ENCODE measurements at places on chromosomes 13 and 19.

DNA sequence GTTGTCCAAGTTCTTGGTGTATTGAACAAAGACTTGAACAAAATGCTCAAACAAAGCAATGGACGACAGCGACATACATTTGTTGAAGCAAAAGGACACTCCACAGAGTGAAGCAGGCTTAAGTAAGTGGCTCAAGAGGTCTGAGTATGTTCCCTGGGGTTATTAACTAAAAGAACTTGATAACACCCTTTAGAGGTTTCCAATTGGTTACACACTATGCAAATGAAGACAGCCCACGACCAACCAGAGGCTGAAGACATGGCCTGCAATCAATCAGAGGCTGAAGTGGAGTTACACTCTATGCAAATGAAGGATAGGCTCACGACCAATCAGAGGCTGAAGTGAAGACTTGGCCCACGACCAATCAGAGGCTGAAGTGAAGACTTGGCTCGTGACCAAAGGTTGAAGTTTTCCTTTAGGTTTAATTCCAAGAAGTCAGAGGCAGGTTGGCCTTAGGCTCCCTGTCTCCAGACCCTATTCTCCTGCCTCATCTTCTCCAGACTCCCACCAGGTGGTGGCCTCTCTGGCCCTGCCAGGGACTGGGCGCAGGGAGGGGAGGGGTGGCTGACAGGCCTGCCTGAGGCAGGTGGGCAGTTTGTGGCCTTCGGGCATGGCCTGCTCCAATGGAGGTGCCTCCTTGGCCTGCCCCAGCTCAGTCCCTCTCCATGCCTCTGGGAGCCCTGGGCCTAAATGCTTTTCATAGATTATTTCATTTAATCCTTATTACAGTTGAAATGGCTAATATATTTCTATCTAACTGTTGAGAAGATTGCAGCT, 38.1 kb downstream of the CCDC169 start:
- DNase-seq = no peak

- DNase-seq = no peak
Observed at GRCh38 chr19:44883922-44884321, 7.1 kb upstream of the TOMM40 start.

GRCh38 chr19:17847538-17848366, at the start of gene JAK3:
Gene JAK3 (minus strand): TSS chr19:17847982. CDS start chr19:17844417, 3,565 bp downstream.
- no peak for DNase-seq

DNA sequence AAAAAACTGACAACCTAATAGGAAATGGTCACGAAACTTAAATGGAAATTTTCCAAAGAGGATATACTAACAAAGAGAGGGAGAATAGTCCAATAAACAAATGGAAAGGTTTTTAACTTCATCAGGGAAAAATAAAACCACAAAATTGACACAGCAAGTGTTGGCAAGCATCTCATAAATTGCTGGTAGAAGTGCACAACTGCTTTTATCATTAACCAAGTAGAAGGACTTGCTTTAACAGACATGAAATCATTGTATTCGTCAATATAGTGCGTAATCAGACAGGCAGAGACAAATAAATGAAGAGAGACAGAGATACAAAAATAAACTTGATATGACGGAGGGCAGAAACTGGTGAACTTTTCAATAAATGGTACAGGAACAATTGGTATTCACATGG, 7.4 kb downstream of the TGDS start:
- no peak for DNase-seq

GRCh38 chr13:111330066-111330610, 9.7 kb downstream of the TEX29 start:
- DNase-seq = no peak

DNA sequence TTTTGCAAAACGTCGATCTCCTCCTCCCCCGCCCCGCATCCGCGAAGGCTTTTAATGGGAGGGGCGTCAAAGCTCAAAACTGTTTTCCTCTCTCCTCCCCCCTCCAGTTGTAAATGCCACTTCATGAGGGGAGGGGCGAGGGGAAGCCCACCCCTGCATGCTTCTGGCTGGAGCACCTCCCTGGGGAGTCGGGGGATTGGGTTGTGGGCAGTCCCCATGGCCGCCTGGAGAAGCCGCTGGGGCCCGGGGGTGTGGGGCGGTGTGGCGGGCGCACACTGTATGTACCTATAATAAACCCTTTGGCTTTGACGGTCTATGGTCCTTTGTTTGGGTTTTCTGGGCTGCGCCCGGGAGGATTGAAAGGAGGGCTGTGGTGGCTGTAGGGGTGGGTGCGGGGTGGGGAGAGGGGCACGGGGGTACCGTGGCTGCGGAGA, 505 bp upstream of the SHKBP1 start:
- no peak for DNase-seq

DNA sequence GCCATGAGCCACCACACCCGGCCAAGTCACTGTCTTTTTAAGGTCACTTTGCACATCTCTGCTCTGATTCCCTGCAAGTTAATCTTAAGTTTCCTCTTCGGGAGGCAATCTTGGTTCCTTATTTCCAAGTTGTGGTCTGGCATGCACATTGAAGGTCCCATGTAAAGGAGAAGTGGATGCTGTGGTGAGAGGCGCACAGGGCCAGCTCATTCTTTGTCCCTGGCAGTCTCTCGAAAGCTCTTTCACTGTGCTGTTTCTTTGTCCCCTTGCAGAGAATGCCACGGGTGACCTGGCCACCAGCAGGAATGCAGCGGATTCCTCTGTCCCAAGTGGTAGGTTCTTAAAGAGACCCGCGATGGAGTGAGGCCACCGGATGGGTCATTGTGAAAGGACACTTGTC, 16.4 kb upstream of the C19orf33 start:
- DNase-seq = no peak

GRCh38 chr19:35206379-35206778, 22.2 kb downstream of the FAM187B start:
- DNase-seq = no peak

- DNase-seq = peak; percentile 55
Observed at GRCh38 chr19:6062274-6062673, 48.0 kb downstream of the RFX2 start.
